ENCODE measurements at places on chromosomes 6 and 20.

DNA sequence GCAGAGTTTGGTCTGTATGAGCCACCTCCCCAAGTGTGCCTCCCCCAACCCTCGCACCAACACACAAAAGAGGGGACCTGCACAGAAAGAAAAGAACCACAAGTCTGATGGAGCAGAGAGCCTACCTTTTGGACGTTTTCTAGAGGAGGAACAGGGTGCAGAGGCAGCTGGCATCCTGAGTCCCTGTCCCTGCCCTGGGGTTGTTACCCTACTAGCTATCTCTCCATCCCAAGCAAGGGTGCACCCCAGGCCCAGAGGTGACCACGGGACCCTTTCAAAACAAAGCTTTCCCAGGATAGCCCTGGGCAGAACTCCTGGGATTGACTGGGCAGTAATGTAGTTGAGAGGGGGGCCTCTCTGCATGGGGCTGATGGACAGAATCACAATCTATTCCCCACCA, 9.7 kb upstream of the MATN4 start:
- no peak overlapping the region for H3K4me3 ChIP-seq
- no peak for DNase-seq
- no peak overlapping the region for H3K27ac ChIP-seq
- peaks cover 7% of the 10 kb centered on the region for H3K4me1 ChIP-seq

DNA sequence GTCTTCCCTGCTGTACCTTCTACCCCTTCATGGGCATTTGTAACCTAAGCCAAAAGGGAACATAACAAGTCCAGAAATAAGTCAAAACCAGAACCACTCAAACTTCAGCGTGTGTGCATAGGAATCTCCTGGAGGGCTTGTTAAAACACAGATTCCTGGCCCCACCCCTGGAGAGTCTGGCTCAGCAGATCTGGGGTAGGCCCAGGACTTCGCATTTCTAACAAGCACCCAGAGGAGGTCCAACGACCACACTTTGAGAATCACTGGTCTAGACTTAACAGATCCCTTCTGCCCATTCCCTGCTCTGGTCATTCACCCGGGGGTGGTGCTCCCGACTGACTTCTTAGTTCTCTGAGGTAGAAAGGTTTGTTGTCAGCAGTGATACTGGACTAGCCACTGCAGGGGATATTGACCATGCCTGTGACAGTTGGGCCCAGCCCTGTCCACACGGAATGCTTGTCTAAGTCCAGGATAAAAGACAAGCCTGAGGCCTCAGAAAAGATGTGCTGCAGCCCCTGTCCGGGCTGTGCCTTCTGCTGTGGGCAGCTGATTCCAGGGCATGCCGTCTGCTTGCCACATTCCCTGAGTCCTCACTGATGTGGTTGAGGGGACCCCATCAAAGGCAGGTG, 68.6 kb downstream of the SYNJ2 start:
- H3K27me3 ChIP-seq, result no peaks in the 10 kb centered on the region
- DNase-seq, result no peak
- H3K27ac ChIP-seq, result no peak overlapping the region

DNA sequence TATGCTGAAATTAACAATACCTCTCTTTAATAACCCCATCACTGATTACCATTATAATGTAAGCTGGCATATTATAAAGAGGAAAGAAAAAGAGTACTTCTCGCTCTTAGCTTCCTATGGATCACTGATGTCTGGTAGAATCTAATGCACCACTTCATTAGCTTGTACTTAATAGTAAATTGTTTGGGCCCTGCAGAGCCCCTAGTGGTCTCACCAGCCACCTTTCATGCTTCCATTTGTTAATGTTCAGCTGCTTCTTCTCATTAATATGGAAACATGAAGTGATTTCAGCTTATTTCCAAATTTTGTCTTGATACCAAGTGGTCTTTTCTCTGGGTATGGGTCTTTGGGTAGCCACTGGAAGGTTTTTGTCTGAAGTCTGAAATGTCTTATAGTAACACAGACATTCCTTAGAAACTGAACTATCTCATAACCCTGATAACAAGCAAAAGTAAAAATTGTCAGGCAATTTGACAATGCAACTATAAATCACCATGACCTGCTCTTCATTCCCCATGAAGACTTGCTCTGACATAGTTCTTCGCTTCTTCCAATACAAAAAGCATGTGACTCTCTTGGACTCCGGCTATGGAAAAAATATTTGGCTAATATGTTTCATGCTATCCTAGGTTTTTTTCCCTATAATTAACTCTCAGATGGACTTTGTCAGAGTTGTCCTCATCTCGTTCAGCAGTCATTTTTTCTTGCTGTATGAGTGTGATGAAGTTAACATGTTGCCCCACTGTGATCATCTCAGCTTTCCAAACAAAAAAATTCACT, 395.8 kb upstream of the MARCKS start:
- H3K36me3 ChIP-seq, result no peaks in the 10 kb centered on the region
- DNase-seq, result no peak
- H3K27me3 ChIP-seq, result peaks cover 2% of the 10 kb centered on the region
- no peak overlapping the region for H3K27ac ChIP-seq

DNA sequence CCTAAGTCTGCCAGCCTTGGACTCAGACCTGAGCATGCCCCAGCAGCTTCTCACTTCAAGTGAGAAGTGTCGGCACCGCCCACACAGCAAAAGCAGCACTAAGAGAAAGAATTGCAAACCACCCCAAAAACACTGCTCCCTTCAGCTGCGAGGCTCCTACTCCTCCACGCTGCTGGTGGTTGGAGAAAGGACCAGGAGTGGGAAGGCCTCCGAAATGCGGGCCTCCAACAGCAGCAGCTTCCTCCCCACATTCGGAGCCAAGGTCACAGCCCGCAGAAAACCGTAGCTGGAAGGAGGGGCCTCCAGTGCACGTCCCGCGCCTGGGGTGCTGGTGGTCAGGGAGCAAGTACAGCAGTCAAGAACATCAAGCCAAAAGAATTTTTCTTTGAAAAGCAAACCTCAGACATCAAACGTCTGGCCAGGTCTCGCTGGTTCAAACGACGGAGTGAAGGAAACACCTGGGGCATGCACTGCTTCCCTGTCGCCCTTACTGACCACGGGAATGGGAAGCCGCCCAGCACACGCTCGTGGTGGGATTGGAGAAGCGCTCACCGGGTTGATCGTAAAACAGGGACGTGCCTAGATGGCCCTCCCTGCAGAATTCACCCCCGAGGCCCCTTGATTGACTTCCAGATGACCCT, 185.6 kb upstream of the CST7 start:
- H3K27me3 ChIP-seq, result peaks cover 9% of the 10 kb centered on the region
- DNase-seq, result no peak
- H3K4me3 ChIP-seq, result no peak overlapping the region
- no peaks in the 10 kb centered on the region for H3K36me3 ChIP-seq
- H3K27ac ChIP-seq, result no peak overlapping the region
- no peaks in the 10 kb centered on the region for H3K4me1 ChIP-seq

- peaks cover 4% of the 10 kb centered on the region for H3K27me3 ChIP-seq
- DNase-seq, result no peak
- H3K4me1 ChIP-seq, result no peaks in the 10 kb centered on the region
- no peaks in the 10 kb centered on the region for H3K36me3 ChIP-seq
- H3K27ac ChIP-seq, result no peak overlapping the region
Observed at GRCh38 chr6:63448229-63448628, 124.1 kb upstream of the LOC128125822 start.

- no peak overlapping the region for H3K27ac ChIP-seq
- H3K36me3 ChIP-seq, result no peaks in the 10 kb centered on the region
- no peak overlapping the region for H3K4me3 ChIP-seq
Observed at GRCh38 chr6:30837870-30838269, 46.4 kb upstream of the DDR1 start.

GRCh38 chr6:1136415-1136774, 175.5 kb upstream of the FOXQ1 start:
- H3K36me3 ChIP-seq, result no peaks in the 10 kb centered on the region
- no peak overlapping the region for H3K4me3 ChIP-seq
- peaks cover 7% of the 10 kb centered on the region for H3K27me3 ChIP-seq
- H3K4me1 ChIP-seq, result no peaks in the 10 kb centered on the region
- DNase-seq, result no peak
- H3K27ac ChIP-seq, result no peak overlapping the region

GRCh38 chr6:93418033-93418407, 1.3 kb downstream of the EPHA7 start:
- DNase-seq, result no peak
- peak overlapping the region; percentile 57 for H3K4me3 ChIP-seq

GRCh38 chr6:114051031-114051430, 80.1 kb upstream of the HDAC2 start:
- no peak for DNase-seq
- H3K4me3 ChIP-seq, result no peak overlapping the region
- no peak overlapping the region for H3K27ac ChIP-seq
- H3K27me3 ChIP-seq, result peaks cover 4% of the 10 kb centered on the region

GRCh38 chr20:3712279-3712873, at the start of gene SIGLEC1:
SIGLEC1 (minus strand) TSS chr20:3712600; CDS start chr20:3707128, 5,472 bp downstream.
- H3K27me3 ChIP-seq, result peaks cover 9% of the 10 kb centered on the region
- H3K36me3 ChIP-seq, result no peaks in the 10 kb centered on the region
- H3K4me3 ChIP-seq, result no peak within 1 kb of the TSS
- H3K27ac ChIP-seq, result no peak within 1 kb of the TSS
- DNase-seq, result peak; percentile 40

DNA sequence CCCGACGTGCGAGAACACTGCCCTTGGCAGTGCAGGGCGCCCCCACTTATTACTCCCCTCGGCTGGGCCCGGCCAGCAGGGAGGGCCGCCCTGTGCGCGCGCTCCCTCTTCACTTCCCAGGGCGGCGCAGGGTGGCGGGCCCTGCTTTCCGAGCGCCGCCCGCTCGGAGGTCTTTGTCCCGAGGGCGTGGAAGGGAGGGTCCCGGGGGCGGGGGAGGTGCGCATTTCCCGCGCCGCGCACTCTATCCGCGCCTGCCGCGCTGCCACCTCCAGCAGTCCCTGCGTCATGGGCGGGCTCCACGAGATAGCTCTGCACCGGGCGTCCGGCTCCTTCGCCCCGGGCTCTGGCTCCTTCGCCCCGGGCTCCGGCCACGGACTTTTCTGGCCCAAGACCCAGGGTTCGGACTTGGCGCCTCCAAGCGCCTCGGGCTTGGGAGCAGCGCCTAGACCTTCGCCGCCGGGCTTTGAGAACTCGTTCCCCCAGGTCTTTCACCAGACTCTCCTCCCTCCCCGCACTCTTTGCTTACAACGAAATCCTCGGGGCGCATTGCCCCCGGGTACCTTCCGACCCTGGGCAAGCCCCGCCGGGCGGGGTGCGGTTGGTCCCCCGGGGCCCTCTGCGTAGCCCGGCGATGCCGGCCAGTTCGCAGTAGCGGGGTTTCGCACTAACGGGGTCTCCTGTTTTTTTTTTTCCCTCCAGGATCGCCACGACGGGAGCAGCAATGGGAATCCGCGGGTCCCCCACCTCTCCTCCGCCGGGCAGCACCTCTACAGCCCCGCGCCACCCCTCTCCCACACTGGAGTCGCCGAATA, 1.6 kb downstream of the TFAP2C start:
- H3K27ac ChIP-seq, result no peak overlapping the region
- DNase-seq, result no peak
- peaks cover 36% of the 10 kb centered on the region for H3K27me3 ChIP-seq

DNA sequence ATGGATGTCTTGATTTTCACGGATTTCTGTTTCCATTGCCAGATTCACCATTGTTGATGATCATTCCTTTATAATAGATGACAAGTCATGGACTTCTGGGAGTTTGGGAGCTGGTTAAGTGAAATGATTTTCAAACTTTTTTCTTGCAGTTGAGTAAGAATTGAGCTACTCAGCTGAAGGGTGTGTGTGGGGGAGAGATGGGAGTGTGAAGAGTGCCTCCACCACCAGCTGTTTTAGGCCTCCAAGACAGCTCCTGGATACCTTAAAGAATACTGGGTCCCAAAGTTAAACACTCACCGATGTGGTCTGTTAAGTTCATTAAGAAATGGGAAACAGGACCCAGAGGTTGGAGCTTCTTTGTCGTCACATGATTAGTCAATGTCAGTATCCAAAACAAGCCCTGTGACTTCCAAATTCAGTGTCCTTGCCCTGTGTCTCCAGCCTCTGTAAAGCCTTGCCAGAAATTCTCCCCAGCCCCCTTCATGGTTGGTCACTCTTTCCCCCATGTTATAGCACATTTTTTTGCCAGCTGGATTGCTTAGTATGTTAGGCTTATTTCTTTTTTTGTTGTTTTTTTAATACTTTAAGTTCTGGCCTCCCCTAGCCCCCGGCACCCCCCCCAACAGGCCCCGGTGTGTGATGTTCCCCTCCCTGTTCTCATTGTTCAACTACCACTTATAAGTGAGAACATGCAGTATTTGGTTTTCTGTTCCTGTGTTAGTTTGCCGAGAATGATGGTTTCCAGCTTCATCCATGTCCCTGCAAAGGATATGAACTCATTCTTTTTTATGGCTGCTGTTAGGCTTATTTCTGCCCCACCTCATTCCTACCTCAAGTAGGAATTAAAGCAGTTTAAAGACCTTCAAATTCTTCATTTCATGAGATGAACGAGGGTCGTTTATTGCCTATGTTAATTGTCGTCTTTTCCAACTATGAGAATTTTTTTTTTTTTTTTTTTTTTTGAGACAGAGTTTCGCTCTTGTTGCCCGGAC, 26.9 kb downstream of the BICRAL start:
- H3K36me3 ChIP-seq, result peaks cover 36% of the 10 kb centered on the region
- H3K4me1 ChIP-seq, result peaks cover 12% of the 10 kb centered on the region
- no peaks in the 10 kb centered on the region for H3K27me3 ChIP-seq
- no peak overlapping the region for H3K27ac ChIP-seq
- no peak for DNase-seq
- no peak overlapping the region for H3K4me3 ChIP-seq

DNA sequence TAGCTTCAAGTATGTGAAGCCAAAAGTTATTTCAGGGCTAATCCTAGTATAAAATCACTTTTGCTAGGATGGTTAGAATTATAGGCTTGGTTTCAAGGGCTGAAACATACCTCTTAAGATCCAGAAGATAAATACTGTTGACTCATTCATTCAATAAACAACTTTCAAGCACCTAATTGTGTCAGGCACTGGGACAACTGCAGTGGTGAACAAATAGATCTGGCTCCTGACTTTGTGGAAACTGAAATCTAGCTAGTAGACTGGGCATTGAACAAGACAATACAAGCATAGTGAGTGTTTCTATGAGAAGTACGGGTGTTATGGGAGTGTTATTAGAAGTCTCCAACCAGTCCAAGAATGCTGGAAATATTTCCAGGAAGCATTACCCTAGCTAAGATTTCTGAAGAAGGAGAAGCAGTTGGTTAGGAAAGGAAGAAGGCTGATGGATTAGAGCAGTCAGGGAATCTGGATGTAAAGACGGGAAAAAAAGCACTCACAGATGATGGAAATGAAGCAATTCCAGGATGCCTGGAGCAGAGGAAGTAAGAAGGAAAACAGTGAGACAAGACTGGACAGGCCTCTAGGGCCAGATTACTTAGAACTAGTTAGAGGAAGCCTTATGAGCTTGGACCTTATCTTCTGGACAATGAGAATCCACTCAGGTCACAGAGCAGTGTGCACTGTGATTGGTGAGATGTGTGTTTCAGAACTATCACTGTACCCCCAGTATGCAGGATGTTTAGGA, 132.6 kb upstream of the RAB32 start:
- H3K27me3 ChIP-seq, result no peaks in the 10 kb centered on the region
- no peak for DNase-seq
- no peaks in the 10 kb centered on the region for H3K4me1 ChIP-seq
- H3K27ac ChIP-seq, result no peak overlapping the region
- no peak overlapping the region for H3K4me3 ChIP-seq

All from naive thymus-derived CD8-positive, alpha-beta T cell (primary cell).